Lower lobe of right lung (tissue), 2 donors: ENCODE measurements at places on chromosomes 6 and 20. TPM values are rescaled to one million over a fixed set of nuclear protein-coding genes. Genes with fewer than 3 reads are reported as not detected.

KIF13A gene
- 55.2 TPM for total RNA-seq

DBNDD2 gene
- 82.2 TPM for total RNA-seq

HLA-DPA1 gene
- 600 TPM for total RNA-seq

AGPAT4 gene
- total RNA-seq: 19.7 TPM

TUBE1 gene
- 22.2 TPM for total RNA-seq

SAMD5 gene
- 8.7 TPM for total RNA-seq

IPCEF1 gene
- total RNA-seq: 7.9 TPM

RCAN2 gene
- total RNA-seq: 9.0 TPM

GATA5 gene
- 1.8 TPM for total RNA-seq

ZBP1 gene
- total RNA-seq: 5.8 TPM

SLC52A3 gene
- total RNA-seq: 1.1 TPM

LTA gene
- not detected for total RNA-seq

TMEM244 gene
- not detected for total RNA-seq

MCUR1 gene
- total RNA-seq: 26.1 TPM
